ENCODE measurements at places on chromosomes 7 and 10. TPM values are rescaled to one million over a fixed set of nuclear protein-coding genes. Genes with fewer than 3 reads are reported as not detected.

GRCh38 chr7:110669410-110669809 is 421.5 kb upstream of the LRRN3 start:
- H3K4me3 ChIP-seq: no peak overlapping the region
- no peaks in the 10 kb centered on the region for H3K36me3 ChIP-seq
- DNase-seq: no peak
- no peaks in the 10 kb centered on the region for H3K4me1 ChIP-seq
- H3K27me3 ChIP-seq: no peaks in the 10 kb centered on the region

DNA sequence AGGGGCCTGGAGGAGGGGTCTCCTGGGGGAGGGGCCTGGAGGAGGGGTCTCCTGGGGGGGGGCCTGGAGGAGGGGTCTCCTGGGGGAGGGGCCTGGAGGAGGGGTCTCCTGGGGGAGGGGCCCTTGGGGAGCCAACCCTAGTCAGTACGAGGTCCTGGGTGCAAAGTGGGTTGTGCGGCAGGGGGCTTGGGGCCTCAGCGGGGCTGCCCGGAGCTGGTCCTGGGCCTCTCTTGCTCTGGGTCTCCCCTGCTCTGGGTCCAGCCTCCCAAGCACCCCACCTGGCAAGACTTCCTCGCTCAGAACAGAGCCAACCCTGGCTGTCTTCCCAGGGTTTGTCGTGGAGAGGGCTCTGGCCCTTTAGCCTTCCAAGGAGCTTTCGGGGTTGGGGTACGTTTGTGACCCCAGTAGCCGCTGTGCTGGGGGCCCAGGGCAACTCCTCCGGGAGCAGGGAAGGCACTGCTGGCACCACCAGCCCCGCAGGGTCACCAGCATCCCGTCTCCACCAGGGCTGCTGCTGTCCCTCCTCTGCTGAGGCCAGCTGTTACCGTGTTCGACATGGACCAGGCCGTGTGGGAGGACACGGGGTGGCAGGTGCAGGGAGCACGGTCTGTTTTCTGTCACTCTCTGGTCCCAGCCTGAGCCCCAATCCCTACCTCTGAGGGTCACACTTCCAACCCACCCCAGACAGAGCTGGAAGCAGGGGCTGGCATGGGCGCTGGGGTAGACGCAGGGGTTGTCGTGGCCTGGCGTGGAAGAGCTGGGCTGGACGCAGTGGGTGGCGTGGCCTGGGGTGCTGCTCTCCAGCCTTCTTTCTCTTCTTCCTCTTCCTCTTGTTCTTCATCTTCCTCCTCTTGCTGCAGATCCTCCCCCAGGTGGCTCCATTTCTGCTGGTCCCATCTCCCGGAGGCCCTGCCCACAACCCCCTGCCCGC is 22.8 kb downstream of the PWWP2B start:
- H3K4me3 ChIP-seq: no peak overlapping the region
- peaks cover 8% of the 10 kb centered on the region for H3K36me3 ChIP-seq
- H3K27me3 ChIP-seq: no peaks in the 10 kb centered on the region
- H3K27ac ChIP-seq: peak overlapping the region; percentile 88

Gene PIP
- total RNA-seq: not detected

DNA sequence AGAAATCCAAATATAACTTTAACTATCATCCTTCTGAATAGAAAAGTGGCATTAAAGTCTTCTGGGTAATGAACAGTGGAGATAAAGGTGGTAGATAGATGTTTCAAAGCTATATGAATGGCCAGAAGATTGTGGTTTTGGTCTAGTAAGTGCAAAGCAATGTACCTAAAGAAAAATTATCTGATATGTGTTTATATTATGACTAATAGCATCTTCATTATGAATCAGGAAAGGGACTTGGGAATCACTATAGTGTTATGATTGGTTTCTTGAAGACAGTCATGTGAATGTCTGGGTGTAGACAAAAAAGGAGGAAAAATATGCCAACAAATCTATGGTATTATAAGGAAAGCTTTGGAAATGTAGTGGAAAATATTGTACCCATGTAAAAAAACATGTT is 3.0 kb downstream of the ZNF518A start:
- DNase-seq: no peak
- H3K4me3 ChIP-seq: no peak overlapping the region
- peaks cover 34% of the 10 kb centered on the region for H3K36me3 ChIP-seq

GRCh38 chr7:12814828-12815227 is 127.4 kb downstream of the ARL4A start:
- H3K4me1 ChIP-seq: no peaks in the 10 kb centered on the region
- no peaks in the 10 kb centered on the region for H3K36me3 ChIP-seq
- DNase-seq: no peak
- H3K4me3 ChIP-seq: no peak overlapping the region
- no peaks in the 10 kb centered on the region for H3K27me3 ChIP-seq
- H3K27ac ChIP-seq: no peak overlapping the region

DNA sequence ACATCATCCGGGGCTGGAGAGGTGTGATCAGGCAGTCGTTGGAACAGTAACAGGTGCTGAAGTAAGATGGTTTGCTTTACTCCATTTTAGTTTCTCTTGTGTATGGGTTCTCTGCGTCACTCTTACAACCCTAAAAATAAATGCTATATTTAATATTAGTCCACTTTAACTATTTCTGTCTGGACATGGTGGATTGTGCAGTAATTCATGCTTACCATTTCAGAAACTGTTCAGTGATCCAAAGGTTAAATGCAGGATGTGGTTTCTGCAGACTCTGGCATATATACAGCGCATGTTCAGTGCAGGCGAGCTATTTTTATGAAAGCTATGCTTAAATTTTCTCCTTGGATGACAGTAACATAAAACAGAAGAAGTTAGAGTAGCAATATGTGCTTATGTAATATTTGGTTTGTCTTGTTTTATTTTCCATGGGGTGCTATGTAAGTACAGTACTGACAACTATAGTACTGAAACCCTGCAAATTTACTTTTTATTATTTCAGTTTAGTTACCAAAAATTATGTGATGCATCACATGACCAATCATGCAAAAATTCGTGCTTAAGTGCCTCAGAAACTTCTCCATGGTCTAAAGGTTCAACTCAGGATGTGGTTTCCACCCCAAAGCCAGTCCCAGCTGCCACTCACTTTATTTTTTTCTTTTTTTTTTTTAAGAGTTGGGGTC is 46.6 kb upstream of the GRID1 start:
- peaks cover 9% of the 10 kb centered on the region for H3K4me1 ChIP-seq
- H3K27ac ChIP-seq: no peak overlapping the region
- H3K4me3 ChIP-seq: no peak overlapping the region
- no peak for DNase-seq
- no peaks in the 10 kb centered on the region for H3K27me3 ChIP-seq

Gene SMARCD3
- total RNA-seq: 58.4 TPM

Gene PRLHR
- 2.6 TPM for total RNA-seq

DNA sequence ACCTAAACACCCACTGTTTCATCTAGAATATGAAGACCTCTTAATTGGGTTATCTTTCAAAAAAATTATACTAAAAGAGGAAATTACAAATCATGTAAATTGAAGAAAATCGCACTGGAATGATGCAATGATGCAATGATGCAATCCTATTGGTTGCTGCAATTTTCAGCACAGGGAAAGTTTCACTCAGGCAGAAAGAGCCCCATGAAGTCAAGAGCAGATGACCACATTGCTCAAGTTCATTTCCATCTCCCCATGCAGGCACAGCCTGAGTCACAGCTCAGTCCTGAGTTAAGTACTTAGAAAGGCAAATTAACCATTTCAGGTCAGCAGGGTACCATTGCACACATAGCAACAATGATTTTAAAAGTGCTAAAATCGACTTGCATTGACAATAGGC is 180.3 kb upstream of the MYO3A start:
- peaks cover 7% of the 10 kb centered on the region for H3K4me1 ChIP-seq
- no peaks in the 10 kb centered on the region for H3K36me3 ChIP-seq
- H3K27me3 ChIP-seq: no peaks in the 10 kb centered on the region
- no peak overlapping the region for H3K4me3 ChIP-seq
